H9 (cell line): ENCODE measurements at places on chromosomes 1 and 21.
A peak's percentile ranks its signal among the peaks of the same experiment; 100 is the strongest.

DNA sequence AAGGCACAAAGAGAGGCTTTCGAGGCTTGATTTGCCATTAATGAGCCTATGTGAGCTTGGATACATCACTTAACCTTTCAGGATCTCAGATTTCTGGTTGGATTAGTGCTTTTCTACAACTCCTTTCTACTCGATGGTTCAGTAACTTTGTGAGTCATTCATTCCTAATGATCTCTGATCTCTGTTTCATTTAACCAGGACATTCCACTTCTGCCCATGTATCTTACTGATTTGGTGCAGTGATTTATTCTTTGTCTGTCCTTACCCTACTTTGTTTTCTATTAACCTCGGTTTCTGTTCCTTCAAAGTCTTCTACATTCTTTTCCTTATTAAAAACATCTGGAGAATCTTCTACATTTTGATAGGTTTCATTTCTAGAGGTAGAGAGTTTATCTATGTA lies 94.6 kb upstream of the ZBTB18 start:
- DNase-seq, result no peak
- H3K4me3 ChIP-seq, result no peak overlapping the region
- H3K27me3 ChIP-seq, result no peaks in the 10 kb centered on the region
- H3K36me3 ChIP-seq, result no peaks in the 10 kb centered on the region
- H3K27ac ChIP-seq, result no peak overlapping the region

DNA sequence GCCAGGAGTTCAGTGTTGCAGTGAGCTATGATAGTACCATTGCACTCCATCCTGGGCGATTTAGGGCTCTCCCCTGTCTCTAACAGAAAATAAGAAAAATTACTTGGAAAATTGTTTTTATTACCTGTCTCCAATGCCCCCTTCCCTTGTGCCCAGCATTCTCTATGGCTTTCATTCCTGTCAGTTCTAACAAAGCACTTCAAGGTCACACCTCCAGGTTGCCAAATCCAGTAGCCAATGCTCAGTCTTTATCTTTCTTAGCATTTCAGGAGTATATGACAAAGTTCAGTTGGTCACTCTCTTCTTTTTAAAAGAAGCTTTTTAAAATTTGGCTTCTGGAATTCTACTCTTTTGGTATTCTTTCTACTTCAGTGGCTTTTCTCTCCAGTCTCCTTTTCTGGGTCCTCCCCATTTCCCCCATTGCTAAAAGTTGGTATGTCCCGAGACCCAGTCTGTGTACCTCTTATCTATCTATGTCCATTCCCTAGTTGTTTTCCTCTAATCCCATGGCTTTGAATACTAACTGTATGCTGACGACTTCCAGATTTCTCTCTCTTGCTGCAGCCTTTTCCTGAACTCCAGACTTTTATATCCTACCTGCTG lies 69.9 kb downstream of the LAMC1 start:
- peaks cover 14% of the 10 kb centered on the region for H3K4me1 ChIP-seq
- H3K27me3 ChIP-seq, result no peaks in the 10 kb centered on the region
- H3K4me3 ChIP-seq, result no peak overlapping the region

- DNase-seq, result no peak
- H3K4me3 ChIP-seq, result no peak overlapping the region
- H3K36me3 ChIP-seq, result no peaks in the 10 kb centered on the region
- H3K27me3 ChIP-seq, result no peaks in the 10 kb centered on the region
- no peak overlapping the region for H3K27ac ChIP-seq
Observed at GRCh38 chr1:82266351-82266750, 465.6 kb downstream of the ADGRL2 start.

DNA sequence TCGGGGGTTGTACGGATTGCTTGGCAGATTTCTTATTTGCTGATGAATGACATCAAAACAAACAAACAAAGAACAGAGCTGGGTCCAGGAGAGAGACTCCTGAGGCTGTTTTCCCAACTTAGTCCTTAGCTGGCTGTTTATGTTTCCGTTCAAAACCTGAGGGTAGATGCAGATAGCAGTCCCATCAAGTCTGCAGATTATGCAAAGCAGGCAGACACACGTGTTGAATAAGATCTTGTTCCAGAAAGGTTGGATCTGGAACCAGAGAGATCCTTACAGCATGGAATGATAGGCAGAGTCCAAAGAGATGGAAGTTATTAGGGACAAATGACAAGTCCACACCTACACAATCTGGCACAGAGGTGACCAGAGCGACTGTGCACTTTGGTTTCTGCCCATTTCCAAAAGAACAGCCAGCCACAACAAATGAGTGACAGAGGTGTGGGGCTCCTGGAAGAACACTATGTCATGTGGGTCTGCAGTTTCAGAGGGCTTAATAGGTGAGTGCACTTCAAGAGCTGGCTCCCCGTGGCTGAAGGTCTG lies 65.5 kb downstream of the MAN1C1 start:
- no peak overlapping the region for H3K27ac ChIP-seq
- no peaks in the 10 kb centered on the region for H3K36me3 ChIP-seq
- H3K4me3 ChIP-seq, result no peak overlapping the region
- DNase-seq, result no peak

DNA sequence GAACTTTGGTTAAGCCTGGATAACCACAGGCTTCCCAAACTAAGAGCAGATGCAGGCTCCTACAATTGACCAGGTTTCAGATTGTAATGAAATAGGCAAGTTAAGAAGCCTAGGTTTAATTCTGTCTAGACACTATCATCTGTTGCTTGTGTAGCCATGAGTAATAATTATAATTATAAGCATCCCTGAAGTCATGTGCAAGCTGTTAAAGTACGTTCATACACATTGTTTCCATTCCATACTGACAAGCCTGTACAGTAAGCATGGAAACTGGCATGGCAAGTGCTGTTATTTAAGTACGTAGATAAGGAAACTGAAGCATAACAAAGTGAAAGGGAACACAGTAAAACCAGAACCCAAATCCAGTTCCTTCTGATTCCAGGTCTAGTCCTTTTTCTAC lies 557.2 kb upstream of the BEND5 start:
- no peak overlapping the region for H3K27ac ChIP-seq
- no peak for DNase-seq
- H3K36me3 ChIP-seq, result peaks cover 22% of the 10 kb centered on the region
- no peaks in the 10 kb centered on the region for H3K4me1 ChIP-seq
- no peak overlapping the region for H3K4me3 ChIP-seq

DNA sequence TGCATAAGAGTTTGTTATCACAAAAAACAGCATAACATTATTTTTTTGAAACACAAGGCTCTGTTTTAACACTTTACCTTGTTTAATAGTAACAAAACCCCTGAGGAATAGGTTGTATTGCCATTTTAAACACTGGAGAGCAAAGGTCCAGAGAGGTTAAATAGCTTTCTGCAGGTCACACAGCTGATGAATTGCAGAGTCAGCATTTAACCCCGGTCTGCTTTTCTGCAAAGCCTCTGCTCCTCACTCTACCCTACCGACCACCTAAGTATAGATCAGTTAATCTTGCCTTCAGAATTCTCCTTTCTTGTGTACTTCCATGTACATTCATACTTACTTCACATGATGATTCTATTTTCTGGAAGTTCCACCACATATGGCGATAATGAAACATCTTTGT lies 42.0 kb downstream of the KCNJ15 start:
- H3K27me3 ChIP-seq, result no peaks in the 10 kb centered on the region; the same call in 1 of the 2 replicates
- DNase-seq, result no peak
- no peak overlapping the region for H3K4me3 ChIP-seq
- H3K4me1 ChIP-seq, result peaks cover 3% of the 10 kb centered on the region; the same call in 1 of the 2 replicates

DNA sequence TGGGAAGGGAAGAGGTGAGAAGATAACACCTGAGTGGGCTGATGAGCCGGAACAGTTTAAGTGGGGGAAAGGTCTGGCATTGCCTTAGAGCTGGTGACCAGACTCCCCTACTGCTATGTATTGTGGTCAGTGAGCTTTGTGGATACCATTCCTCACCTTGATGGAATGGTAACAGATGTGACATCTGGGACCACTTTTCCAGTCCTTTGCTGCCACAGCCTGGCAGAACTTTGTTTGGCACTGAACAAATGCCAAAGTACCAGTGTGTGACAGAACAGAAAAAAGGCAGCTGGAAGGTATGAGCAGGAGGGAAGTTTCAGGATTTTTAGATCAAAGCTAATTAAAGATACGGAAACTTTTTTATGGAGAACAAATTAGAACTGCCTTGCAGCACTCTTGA lies 6.2 kb downstream of the MED8 start:
- no peak overlapping the region for H3K27ac ChIP-seq
- H3K4me3 ChIP-seq, result no peak overlapping the region
- no peak for DNase-seq
- peaks cover 39% of the 10 kb centered on the region for H3K36me3 ChIP-seq

DNA sequence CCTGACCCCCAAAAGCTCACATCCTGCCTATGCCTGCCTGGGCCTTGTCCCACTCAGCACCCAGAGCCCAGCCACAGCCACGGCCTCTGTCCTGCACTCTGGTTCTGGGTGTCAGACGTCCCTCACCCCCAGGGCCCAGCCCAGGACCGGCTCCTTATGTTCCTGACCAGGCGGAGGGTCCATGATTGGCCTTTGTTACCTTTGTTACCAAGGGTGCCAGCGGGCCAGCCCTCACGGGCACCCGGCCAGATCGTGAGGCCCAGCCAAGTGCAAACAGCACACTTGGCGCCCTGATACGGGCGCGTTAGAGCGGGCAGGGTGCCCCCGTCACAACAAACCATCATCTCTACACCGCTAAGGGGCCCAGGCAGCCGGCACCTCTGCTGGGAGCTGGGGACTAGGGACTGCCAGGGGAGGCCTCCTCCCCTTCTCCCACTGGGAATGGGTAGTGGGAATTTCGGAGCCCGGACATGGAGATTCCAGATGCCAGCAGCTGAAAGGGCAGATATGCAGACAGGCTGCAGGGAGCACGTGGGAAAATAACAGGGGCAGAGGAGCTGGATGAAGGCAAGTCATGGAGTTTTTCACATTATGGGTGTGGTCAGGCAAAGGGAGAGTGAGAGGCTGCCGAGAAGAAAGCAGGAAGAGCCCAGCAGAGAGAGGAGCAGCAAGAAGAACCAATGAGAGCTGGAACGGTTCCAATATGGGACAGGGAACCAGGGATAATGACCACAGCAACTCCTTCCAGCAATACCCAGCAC lies 22.1 kb downstream of the HSPG2 start:
- no peaks in the 10 kb centered on the region for H3K27me3 ChIP-seq
- DNase-seq, result no peak
- H3K36me3 ChIP-seq, result no peaks in the 10 kb centered on the region; the same call in 2 of the 3 replicates
- no peak overlapping the region for H3K27ac ChIP-seq
- H3K4me3 ChIP-seq, result no peak overlapping the region
- peaks cover 16% of the 10 kb centered on the region; the same call in 1 of the 2 replicates for H3K4me1 ChIP-seq

DNA sequence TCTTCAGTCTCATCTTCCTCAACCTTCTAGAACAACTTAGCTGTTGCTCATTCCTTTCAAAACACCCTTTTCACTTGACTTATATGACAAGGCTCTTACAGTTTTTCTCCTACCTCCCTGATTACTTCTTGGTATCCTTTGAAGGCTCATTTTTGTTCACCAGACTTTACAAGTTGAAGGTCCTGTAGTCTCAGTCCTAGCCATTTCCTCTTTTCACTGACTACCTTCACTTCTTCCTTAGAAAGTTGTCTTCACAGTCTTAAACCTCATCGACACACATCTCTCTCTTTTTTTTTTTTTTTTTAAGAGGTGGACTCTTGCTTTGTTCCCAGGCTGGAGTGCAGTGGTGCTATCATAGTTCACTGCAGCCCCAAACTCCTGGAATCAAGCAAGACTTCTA lies 6.6 kb upstream of the TP53BP2 start:
- no peaks in the 10 kb centered on the region for H3K4me1 ChIP-seq
- no peaks in the 10 kb centered on the region for H3K27me3 ChIP-seq
- H3K36me3 ChIP-seq, result no peaks in the 10 kb centered on the region
- no peak overlapping the region for H3K4me3 ChIP-seq
- no peak for DNase-seq

- H3K36me3 ChIP-seq, result no peaks in the 10 kb centered on the region; the same call in 2 of the 3 replicates
- H3K27me3 ChIP-seq, result no peaks in the 10 kb centered on the region; the same call in 1 of the 2 replicates
- DNase-seq, result no peak
- H3K4me3 ChIP-seq, result no peak overlapping the region
Observed at GRCh38 chr1:168386492-168386891, 105.8 kb downstream of the TBX19 start.

DNA sequence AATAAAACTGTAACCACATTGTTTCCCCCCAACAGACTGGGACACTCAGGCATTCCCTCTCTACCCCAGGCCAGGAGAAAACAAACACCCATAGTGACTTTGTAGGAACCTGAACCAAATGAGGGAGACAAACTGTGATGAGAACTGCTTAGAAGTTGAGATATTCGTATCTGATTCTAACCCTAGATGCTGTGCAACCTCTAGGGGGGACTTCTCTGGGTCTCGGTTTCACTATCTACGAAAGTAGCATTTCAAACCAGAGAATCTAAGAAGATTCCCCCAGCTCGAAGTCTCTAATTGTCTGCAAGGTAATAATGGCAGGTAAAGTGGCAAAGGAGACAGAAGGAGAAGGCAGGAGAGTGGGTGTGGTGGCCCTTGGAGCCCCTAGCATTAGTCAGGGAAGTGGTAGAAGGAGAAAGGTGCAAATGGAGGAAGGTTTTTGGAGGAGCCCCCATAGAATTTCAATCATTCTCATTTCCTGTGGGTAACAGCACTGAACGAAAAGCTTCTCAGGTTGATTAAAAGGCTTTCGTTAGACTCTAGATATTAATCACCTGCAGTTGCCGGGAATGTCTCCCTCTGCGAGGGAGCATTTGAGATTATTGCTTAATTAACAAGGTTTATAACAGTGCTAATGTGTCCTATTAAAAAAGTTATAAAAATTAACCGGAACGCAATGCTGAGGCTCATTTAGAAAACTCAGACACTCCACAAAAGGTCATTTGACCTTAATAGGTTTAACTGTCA lies 46.4 kb downstream of the BEND5 start:
- H3K27ac ChIP-seq, result no peak overlapping the region
- peaks cover 9% of the 10 kb centered on the region; the same call in 2 of the 3 replicates for H3K36me3 ChIP-seq
- no peaks in the 10 kb centered on the region for H3K4me1 ChIP-seq
- H3K4me3 ChIP-seq, result no peak overlapping the region
- no peaks in the 10 kb centered on the region for H3K27me3 ChIP-seq
- no peak for DNase-seq

DNA sequence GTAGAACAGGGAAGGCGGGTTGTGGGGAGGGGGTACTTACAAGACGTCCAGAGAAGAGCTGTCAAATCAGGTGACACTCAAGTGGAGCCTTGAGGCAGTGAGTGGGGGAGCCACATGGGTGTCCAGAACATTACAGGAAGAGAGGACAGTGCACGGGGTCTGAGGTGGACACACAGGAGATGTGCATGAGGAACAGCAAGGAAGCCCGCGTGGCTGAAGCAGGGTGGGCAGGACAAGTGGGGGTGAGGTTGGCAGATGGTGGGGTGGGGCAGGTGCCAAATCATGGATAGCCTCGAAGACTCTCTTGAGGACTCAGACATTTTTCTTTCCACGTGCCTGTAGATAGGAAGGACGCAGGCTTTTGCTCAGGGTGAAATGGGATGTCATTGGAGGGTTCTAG lies 921 bp downstream of the SMPDL3B start:
- H3K27me3 ChIP-seq, result no peaks in the 10 kb centered on the region
- H3K36me3 ChIP-seq, result peaks cover 6% of the 10 kb centered on the region
- H3K4me1 ChIP-seq, result peaks cover 11% of the 10 kb centered on the region; the same call in 1 of the 2 replicates
- DNase-seq, result no peak
- H3K4me3 ChIP-seq, result peak overlapping the region; percentile 86

- H3K4me3 ChIP-seq, result no peak overlapping the region
- H3K27me3 ChIP-seq, result no peaks in the 10 kb centered on the region
- H3K36me3 ChIP-seq, result peaks cover 5% of the 10 kb centered on the region; the same call in 2 of the 3 replicates
- DNase-seq, result no peak
Observed at GRCh38 chr1:200473698-200474371, 64.0 kb upstream of the ZNF281 start.

- no peaks in the 10 kb centered on the region for H3K4me1 ChIP-seq
- no peak overlapping the region for H3K4me3 ChIP-seq
- H3K27ac ChIP-seq, result no peak overlapping the region
- no peaks in the 10 kb centered on the region for H3K36me3 ChIP-seq
Observed at GRCh38 chr1:17196496-17197185, 8.3 kb upstream of the PADI1 start.
